ENCODE measurements at places on chromosomes 5 and 9. TPM values are rescaled to one million over a fixed set of nuclear protein-coding genes. Genes with fewer than 3 reads are reported as not detected.
A peak's percentile ranks its signal among the peaks of the same experiment; 100 is the strongest.

- peaks cover 6% of the 10 kb centered on the region for H3K4me1 ChIP-seq
- H3K36me3 ChIP-seq: no peaks in the 10 kb centered on the region
- peaks cover 52% of the 10 kb centered on the region for H3K27me3 ChIP-seq
- peak within 1 kb of the TSS; percentile 89 for H3K4me3 ChIP-seq
- DNase-seq: peak; percentile 69
Observed at GRCh38 chr5:96433066-96433447, at the start of gene PCSK1. TSS of gene PCSK1 (minus strand) at chr5:96433248. CDS start at chr5:96433042, 206 bp downstream.

GRCh38 chr5:59460368-59461153 lies 433.0 kb downstream of the PDE4D start:
- H3K4me1 ChIP-seq: no peaks in the 10 kb centered on the region
- H3K4me3 ChIP-seq: no peak overlapping the region
- H3K27me3 ChIP-seq: no peaks in the 10 kb centered on the region
- no peak for DNase-seq
- H3K27ac ChIP-seq: no peak overlapping the region
- H3K36me3 ChIP-seq: no peaks in the 10 kb centered on the region

The GFRA3 gene
- total RNA-seq: 0.13 TPM

GRCh38 chr5:94976853-94977252 lies 308.0 kb downstream of the MCTP1 start:
- no peak overlapping the region for H3K27ac ChIP-seq
- no peak overlapping the region for H3K4me3 ChIP-seq
- DNase-seq: no peak
- no peaks in the 10 kb centered on the region for H3K27me3 ChIP-seq
- H3K36me3 ChIP-seq: no peaks in the 10 kb centered on the region

DNA sequence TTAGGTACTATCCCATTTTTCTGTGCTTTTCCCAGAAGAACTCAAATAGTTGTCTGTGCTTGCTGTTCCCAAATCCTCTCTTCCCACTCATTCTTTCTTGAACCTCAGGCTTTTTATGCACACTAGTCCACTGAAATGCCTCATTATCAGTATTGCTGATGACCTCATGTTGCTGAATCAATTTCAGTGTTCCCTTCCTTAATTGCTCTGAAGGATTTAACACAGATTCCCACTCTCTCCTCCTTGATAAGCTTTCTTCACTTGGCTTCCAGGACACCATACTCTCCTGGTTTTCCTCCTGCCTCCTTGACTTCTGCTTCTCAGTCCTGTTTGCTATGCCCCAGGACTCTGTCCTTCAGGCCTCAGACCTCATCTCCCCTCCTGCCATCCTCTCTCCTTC lies 298.5 kb downstream of the ARHGAP26 start:
- no peak overlapping the region for H3K4me3 ChIP-seq
- no peak overlapping the region for H3K27ac ChIP-seq
- no peaks in the 10 kb centered on the region for H3K27me3 ChIP-seq
- peaks cover 11% of the 10 kb centered on the region for H3K4me1 ChIP-seq

- no peak overlapping the region for H3K27ac ChIP-seq
- no peaks in the 10 kb centered on the region for H3K36me3 ChIP-seq
- no peak for DNase-seq
- no peaks in the 10 kb centered on the region for H3K4me1 ChIP-seq
- no peak overlapping the region for H3K4me3 ChIP-seq
Observed at GRCh38 chr5:44932922-44933585, 124.3 kb downstream of the MRPS30 start.

The ELAVL2 gene
- total RNA-seq: 4.7 TPM

DNA sequence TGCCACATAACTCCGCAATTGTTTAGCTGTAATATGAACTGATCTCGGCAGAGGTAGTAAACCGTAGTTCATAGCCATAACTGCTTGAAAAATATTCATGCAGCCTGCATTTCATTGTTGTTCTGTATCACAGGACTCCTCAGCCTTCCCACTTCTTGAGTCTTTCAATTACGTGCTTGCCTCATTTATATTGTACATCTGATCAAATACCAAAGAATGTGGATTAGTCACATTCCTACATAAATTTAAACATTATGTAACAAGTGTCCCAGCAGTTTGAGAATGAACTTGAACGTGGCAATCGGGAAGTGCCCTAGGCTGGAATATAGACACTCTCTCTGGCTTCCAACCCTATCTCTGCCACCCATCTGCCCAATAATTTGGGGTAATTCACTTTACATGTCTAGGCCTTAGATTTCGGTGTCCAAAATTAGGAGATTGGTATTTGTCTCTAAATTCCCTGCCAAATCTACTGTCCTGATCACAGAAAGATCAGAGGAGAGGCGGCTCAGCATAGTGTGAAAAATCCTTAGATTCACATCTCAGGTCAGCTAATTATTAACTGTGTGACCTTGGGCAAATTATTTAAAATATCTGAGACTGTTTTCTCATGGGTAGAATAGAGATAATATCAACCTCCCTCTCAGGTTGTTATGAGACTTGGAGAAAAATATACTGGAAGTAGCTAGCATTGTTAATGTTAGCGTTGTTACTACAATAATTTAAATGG lies 215.1 kb upstream of the RFX3 start:
- no peaks in the 10 kb centered on the region for H3K36me3 ChIP-seq
- peaks cover 15% of the 10 kb centered on the region for H3K4me1 ChIP-seq
- peak overlapping the region; percentile 4 for H3K4me3 ChIP-seq
- no peaks in the 10 kb centered on the region for H3K27me3 ChIP-seq
- no peak for DNase-seq

DNA sequence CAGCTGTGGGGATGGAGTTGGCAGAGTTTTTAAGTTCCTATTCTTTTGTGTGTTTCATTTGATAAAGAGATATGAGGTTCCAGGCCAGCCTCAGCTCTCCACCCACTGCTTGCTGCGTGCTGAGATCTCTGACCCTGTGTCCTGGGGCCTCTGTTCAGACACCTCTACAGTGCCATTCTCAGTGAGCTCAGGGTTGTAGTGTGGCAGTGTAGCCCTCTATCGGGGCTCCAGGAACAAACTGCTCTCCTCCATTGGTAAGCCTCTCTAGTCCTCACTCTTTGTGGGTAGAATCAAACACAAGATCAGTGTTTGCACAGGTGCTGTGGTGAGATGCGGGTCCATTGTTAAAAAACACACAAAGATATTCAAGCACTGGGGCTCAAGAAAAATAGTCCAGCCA lies 386.6 kb upstream of the RPS23 start:
- no peak overlapping the region for H3K27ac ChIP-seq
- no peak for DNase-seq
- H3K27me3 ChIP-seq: no peaks in the 10 kb centered on the region
- no peaks in the 10 kb centered on the region for H3K4me1 ChIP-seq
- H3K4me3 ChIP-seq: no peak overlapping the region

The CSF2 gene
- not detected for total RNA-seq

The THOC3 gene
- 73.7 TPM for total RNA-seq

DNA sequence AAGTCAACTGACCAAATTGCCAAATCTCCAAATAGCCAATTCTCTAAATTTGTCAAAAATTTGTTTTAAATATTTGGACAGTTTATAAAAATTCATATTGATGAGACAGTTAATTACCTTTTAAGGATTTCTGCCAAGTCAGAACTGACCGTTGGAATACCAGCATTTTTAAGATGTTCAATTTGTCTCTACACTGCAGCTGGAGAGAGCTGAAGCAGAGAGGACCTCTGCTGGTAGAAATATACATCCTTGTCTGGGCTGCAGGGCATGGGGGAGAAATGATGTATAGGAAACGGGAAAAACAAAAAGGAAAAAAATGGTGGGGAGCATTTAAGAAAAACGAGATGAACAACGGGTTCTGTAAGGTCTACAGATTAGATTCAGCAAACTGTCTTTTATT lies 16.8 kb downstream of the NR6A1 start:
- no peak overlapping the region for H3K27ac ChIP-seq
- peaks cover 21% of the 10 kb centered on the region for H3K4me1 ChIP-seq
- no peak for DNase-seq
- H3K36me3 ChIP-seq: no peaks in the 10 kb centered on the region
- H3K27me3 ChIP-seq: no peaks in the 10 kb centered on the region

GRCh38 chr5:180832638-180833068 lies 28.4 kb downstream of the ZFP62 start:
- no peaks in the 10 kb centered on the region for H3K27me3 ChIP-seq
- no peak overlapping the region for H3K27ac ChIP-seq
- no peaks in the 10 kb centered on the region for H3K4me1 ChIP-seq
- no peak overlapping the region for H3K4me3 ChIP-seq
- H3K36me3 ChIP-seq: no peaks in the 10 kb centered on the region

The HTR4 gene
- total RNA-seq: not detected
